Right ventricle myocardium superior (tissue), 1 donor: ENCODE measurements at places on chromosomes 7 and 10. TPM values are rescaled to one million over a fixed set of nuclear protein-coding genes. Genes with fewer than 3 reads are reported as not detected.

GRCh38 chr10:57579926-57580325 is 687.8 kb downstream of the IPMK start:
- no peak for DNase-seq

- DNase-seq, result no peak
Observed at GRCh38 chr7:25895792-25896171, 256.2 kb upstream of the NFE2L3 start.

- no peak for DNase-seq
Observed at GRCh38 chr7:149573519-149573918, 75.9 kb upstream of the ZNF746 start.

The CADPS2 gene
- total RNA-seq, result 20.3 TPM

The CUL2 gene
- 35.7 TPM for total RNA-seq

GRCh38 chr7:41955451-41955850 is 252.6 kb upstream of the INHBA start:
- DNase-seq, result no peak

DNA sequence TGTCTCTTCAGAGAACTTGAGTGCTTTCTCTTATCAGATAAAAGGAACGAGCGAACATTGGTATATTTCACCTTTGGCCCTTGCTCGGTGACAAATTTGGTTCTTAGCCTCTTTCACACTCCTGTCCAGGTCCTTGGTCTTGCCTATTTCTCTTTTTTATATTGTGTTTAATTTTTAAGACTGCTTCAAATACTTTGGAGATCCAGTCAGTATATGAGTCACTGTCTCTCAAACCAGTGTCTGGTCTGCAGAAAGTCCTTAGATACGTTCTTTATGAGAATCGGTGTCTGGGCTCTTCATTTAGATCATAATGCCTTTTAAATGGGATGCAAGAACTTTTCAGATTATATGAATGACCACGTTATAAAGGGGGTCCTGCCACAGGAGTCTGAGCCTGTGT is 55.0 kb downstream of the PIK3AP1 start:
- no peak for DNase-seq

GRCh38 chr10:123147635-123148413 is at the start of gene HMX2:
Gene HMX2, plus strand, starts transcription at chr10:123148136. Its CDS starts 243 bp downstream, at chr10:123148379.
- no peak for DNase-seq

DNA sequence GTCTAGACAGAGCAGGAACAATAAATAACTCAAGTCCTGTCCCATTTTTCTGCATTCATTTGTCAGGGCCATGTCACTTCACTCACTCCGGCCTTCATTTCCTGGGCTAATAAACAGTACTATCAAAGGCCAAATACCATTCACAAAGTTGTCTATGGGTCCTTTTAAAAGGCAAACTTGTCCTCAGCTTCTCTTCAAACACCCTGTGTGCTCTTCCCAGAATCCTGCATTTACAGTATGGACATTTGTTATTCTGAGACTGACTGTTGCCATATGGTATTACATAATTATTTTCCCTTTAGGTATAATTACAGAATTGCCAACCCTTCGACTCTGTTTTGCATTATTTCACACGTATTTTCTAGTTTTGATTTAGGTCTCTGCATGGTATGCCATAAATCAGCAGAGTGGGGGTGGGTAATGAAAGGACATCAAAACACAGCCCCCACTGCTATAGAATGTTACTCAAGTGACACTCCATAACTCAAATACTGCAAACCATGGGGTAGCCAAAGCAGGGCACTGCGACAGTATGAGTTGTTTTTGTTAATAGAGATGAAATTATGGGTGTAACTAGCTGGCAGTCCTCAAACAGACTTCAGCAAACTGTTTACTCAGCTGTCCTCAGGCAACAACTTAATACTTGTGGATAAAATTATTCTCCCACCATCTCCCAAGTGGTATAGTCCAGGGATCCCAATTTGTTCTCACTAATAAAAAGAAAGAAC is 183.7 kb downstream of the TRIL start:
- DNase-seq, result no peak

- no peak for DNase-seq
Observed at GRCh38 chr7:122520971-122521555, 177.9 kb downstream of the RNF133 start.

DNA sequence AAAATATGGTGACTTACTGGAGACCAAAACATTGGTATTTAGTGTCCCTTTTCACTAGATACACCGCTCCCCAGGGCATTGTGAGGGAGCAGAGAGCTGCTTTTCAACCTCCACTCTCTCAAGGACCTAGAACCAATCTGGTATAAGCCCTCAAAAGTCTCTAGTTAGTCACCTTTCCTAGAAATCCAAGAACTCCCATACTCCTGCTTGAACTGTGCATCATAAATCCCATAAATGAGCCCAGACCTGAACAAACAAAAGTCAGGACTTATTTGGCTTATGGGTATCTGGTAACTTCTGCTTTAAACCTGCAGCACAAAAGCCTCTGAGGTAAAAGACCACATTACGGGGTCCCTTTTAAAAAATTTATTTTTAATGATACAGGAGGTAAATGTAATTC is 603.1 kb upstream of the LRRTM3 start:
- DNase-seq, result no peak

DNA sequence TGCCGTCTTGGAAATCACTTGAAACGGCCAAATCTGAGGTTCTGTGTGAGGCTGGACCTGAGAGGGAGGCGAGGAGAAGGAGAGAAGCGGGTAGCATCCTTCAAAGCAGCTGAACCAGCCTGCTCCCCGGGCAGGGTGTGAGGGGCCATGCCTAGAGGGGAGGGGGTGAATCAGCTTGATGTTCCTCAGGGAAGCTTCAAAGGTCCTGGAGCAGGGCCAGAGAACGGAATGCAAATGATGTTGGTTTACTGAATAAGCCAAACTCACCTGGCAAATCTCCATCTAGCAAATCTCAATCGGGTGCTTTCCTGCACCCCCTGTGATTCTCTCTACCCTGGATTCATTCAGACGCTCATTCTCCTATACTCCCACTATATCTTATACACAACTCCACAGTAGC is 226.9 kb downstream of the WDR11 start:
- DNase-seq, result no peak

The KIF11 gene
- 0.78 TPM for total RNA-seq

DNA sequence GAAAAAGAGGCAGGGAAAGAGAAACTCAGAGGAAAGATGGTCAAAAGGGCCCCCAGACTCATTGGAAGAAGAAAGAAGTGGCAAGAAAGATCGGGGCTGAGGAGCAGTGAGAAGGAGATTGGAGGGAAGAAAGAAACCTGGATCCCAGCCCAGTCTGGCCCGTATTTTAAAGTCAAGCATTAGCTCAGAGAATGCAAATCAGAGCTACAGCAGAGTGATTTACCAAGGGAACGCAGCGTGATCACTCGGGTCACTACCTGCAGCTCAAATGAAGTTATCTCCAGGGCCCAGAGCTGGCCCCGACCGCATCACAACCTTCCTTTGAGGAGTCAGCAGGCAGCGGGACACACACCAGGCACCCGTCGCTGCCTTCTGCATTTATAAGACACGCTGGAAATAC is 72.8 kb downstream of the CARD11 start:
- DNase-seq, result no peak

GRCh38 chr7:100888988-100889750 is at the start of gene UFSP1:
Gene UFSP1, minus strand, starts transcription at chr7:100889715. Its CDS starts 444 bp downstream, at chr7:100889271.
- no peak for DNase-seq

GRCh38 chr7:37943905-37944736 is 23.7 kb downstream of the EPDR1 start:
- DNase-seq, result no peak

The MEOX2 gene
- 7.4 TPM for total RNA-seq

The BEND7 gene
- 18.5 TPM for total RNA-seq

DNA sequence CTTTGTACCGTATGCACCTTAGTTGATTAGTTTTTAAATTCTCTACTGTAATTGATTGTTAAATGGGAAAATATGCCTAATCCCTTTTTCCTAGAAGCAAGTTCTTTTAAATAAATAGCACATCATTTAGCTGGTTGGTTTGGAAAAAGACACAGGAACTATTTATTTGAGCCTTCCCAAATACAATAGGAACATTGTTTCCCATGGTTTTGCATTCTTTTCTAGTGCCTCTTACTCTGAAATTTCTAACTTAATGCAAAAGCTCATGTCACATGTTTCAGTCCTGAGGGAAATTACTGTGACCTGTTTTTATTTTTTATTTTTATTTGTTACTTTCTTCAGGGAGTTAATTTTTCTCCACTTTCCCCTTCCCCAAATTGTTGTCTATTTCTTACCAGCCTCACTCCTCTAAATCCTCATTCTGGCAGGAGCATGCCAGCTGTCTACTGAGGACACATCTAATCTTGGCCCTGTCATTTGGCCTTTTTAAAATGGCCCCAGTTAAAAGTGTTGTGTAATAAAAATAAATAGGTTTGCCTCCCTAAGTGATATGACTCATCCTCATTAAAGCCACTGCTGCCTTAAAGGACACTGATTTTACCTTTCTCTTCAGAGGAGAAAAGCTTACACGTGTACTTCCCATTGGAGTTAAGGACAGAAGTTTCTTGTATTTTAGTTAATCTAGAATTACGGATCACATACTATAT is 94.5 kb downstream of the PPP1R3A start:
- DNase-seq, result no peak

DNA sequence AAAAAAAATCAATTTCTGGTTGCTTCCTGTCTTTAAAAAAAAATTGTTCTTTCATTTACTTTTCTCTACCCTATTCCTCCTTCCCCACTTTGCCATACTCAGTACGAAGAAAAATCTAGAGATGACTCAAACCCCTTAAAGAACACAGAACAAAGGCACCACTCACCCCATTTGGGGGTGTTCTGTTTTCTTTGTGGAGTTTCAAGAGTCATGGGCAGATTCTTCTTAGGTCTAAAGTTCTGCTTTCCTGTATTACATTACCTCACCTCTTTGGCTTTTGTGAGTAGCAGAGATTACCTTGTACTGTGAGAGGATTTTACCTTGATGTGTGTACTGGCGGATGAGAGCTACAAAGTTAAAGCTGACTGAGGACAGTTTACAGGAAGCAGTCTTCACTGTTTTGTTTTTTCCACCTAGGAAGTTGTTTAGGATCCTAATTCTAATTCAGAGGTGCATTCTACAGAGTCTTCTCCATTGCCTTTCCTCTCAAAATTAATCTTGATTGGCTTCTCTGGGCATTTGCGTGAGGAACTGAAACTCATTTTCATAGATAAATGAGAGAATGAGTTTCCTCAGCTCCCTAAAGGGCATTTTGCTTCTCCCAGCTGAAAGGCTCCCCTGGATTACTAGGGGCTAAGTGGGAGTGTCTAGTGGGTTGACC is 20.7 kb downstream of the AVL9 start:
- DNase-seq, result no peak

GRCh38 chr10:24724381-24725228 is 918 bp upstream of the ARHGAP21 start:
- DNase-seq, result peak; percentile 99

The SEMA3E gene
- 0.27 TPM for total RNA-seq

GRCh38 chr7:24871770-24872169 is 108.2 kb downstream of the OSBPL3 start:
- no peak for DNase-seq

GRCh38 chr7:39623732-39624441 is 515 bp downstream of the RALA start:
- no peak for DNase-seq

DNA sequence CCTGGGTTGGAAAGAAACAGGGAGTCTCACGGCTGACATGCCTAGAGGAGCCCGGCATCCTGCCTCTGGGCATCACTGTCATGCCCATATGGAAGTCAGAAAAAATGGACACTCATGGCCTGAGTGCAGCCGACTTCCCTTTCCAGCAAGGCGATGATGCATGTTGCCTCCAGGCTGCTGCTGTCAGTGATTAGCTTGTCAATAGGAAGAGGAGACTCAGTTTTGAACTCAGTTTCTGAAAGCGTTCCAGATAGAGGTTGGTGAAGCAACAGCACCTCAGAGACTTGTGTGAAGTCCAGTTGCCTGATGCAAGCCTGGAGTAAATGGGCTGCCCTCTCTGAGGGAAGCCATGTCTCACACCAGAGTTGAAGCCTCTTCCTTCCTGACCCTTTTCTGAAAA is 148.4 kb downstream of the TPST1 start:
- DNase-seq, result no peak

The VPS50 gene
- 17.8 TPM for total RNA-seq

GRCh38 chr7:105782391-105783042 is 93.9 kb downstream of the ATXN7L1 start:
- DNase-seq, result no peak
